ENCODE measurements at places on chromosomes 1 and 21.

- H3K27me3 ChIP-seq = no peaks in the 10 kb centered on the region
- peak overlapping the region; percentile 4 for H3K4me3 ChIP-seq
- H3K4me1 ChIP-seq = peaks cover 41% of the 10 kb centered on the region
Observed at GRCh38 chr21:32708069-32708468, 19.7 kb downstream of the SYNJ1 start.

DNA sequence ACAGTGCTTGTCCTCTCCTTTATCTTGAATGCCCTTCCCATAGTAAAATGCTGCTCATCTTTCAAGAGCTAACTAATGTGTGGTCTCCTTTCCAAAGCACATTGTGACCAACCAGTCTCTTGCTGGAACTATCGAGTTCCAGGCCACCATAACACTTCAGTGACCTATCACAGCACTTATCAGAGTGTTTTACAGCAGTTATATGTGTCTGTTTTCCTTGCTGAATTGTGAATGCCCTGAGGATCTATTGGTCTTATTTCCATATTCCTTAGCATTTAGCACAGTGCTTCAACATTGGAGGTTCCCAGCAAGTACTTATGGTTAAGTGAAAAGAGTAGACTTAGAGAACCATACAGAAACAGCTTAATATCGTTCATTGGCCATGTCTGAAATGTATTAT is 264.3 kb downstream of the DYRK1A start:
- no peaks in the 10 kb centered on the region for H3K36me3 ChIP-seq
- peaks cover 19% of the 10 kb centered on the region for H3K27me3 ChIP-seq
- no peak for DNase-seq
- H3K27ac ChIP-seq = no peak overlapping the region

GRCh38 chr1:19330449-19331135 is 18.5 kb downstream of the SLC66A1 start:
- no peaks in the 10 kb centered on the region for H3K36me3 ChIP-seq
- H3K27ac ChIP-seq = no peak overlapping the region
- no peaks in the 10 kb centered on the region for H3K27me3 ChIP-seq
- H3K4me1 ChIP-seq = no peaks in the 10 kb centered on the region
- no peak for DNase-seq
- H3K4me3 ChIP-seq = no peak overlapping the region

- no peaks in the 10 kb centered on the region for H3K36me3 ChIP-seq
- no peak for DNase-seq
- peaks cover 63% of the 10 kb centered on the region for H3K27me3 ChIP-seq
Observed at GRCh38 chr1:17920881-17921640, 165.9 kb downstream of the ACTL8 start.

DNA sequence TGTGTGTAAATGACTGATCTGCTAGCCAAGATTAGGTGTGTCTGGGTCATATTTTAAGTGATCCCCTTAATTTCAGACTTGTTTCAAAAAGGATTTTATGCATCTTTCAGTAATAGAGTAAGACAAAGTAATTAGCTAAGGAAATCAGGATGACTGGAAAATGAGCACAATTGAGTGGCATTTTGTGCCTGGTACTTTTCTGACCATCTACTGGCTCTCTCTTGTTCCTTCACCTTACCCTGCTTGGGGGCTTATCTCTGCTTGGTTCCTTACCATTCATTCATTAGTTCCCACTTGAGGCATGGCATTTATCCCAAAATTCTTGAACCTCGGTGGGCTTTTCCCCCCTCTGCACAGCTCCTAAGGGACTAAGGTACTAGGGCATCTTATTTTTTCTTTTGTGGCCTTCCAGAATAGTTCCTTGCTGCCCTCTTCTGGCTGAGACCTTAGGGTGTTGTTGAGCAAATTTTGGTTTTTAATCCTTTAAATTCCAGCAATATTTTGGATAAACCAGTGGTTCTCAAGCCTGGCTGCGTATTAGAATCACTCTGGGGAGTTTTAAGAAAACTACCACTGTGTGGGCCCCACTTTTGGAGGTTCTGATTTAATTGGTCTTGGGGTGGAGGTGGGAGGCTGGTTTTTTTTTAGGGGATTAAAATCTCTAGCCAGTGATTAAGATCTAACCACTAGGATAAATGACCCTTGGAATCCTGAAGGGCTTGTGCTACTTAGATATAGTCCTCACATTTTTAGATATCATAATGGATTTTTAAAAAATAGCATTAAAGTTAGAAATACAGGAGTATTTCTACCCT is 50.8 kb downstream of the HS2ST1 start:
- no peaks in the 10 kb centered on the region for H3K27me3 ChIP-seq
- H3K4me3 ChIP-seq = no peak overlapping the region
- no peak overlapping the region for H3K27ac ChIP-seq
- H3K4me1 ChIP-seq = peaks cover 4% of the 10 kb centered on the region

DNA sequence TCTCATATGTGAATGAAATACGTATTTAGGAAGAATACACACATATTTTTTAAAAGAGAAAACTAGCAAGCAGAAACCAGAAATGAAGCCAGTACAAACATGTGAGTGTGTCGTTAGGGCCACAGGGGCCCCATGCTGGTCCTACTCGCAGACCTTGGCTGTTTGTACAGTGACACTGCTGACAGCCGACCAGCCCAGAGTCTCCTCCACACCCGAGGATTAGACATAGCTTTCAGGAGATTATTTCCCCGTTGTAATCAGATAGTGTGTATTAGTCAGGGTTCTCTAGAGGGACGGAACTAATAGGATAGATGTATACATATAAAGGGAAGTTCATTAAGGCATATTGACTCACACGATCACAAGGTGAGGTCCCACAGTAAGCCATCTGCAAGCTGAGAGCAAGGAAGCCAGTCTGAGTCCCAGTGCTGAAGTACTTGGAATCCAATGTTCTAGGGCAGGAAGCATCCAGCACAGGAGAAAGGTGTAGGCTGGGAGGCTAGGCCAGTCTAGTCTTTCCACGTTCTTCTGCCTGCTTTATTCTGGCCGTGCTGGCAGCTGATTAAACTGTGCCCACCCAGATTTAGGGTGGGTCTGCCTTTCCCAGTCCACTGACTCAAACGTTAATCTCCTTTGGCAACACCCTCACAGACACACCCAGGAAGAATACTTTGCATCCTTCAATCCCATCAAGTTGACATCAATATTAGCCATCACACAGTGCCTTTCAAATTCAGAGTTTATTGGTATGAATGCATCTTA is 51.2 kb downstream of the DIP2A start:
- DNase-seq = no peak
- H3K4me3 ChIP-seq = no peak overlapping the region
- H3K27ac ChIP-seq = no peak overlapping the region
- H3K4me1 ChIP-seq = no peaks in the 10 kb centered on the region
